ENCODE measurements at places on chromosomes 11 and 22.

GRCh38 chr11:97995874-97996273 lies 1024.9 kb upstream of the CNTN5 start:
- DNase-seq, result no peak

DNA sequence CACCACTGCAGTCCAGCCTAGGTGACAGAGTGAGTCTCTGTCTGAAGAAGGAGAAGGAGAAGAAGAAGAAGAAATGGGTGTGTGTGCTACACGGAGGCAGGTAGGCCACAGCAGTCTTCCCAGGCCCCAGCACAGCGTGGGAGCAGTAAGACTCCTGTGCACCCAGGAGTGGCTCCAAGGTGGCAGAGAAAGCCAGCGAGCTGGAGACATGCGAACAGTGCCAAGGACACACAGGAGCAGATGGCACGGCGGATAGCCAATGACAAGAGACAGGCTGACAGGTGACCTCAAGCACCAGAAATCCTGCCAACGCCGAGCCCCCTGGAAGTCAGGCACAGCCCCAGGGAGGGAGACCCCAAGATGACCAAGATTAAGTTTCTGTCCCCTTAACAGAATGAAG lies 9.0 kb upstream of the SCGB1A1 start:
- DNase-seq, result no peak

- DNase-seq, result no peak
Observed at GRCh38 chr22:28902490-28902889, 19.1 kb downstream of the ZNRF3 start.

- DNase-seq, result no peak
Observed at GRCh38 chr11:77379253-77379652, 77.8 kb upstream of the GDPD4 start.

DNA sequence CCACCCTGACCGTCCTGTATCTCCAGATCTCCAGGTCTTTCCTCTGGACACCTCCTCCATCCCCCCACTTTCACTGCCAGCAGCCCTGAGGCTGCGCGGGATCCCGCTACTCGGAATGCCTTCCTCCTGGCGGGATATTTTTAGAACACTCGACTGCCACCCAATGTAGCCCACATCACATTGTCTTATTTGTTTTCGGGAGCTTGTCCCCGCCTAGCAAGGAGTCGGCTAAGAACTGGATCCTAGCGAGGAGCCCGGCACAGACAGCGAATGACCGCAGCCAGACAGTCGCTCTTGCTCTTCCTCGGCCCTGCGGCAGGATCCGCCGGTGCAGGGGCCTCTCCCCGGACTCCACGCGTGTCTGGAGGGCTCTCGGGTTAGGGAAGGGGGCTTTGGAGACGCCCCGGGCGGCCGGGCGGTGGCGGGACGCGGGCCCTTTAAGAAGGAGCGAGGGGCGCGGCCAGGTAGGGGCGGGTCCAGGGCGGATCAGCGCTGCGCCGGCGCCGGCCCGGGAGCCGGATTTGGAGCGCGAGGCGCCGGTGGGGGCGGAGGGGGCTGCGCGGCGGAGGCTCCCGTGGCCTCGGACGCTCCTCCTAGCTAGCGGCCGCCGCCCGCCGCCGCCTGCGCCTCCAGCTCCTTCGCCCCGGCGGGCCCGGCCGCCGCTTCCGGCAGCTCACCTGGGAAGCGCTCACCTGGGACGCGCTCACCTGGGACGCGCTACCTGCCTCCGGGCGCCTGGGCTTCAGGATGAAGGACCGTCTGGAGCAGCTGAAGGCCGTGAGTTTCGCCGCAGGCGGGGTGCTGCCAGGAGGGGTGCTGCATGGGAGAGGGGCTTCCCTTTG lies at the start of gene STX3:
Gene STX3, plus strand, starts transcription at position 518 of the 842 bp plus-strand sequence. Its CDS starts 230 bp downstream, at position 748.
- DNase-seq, result peak; percentile 67

- no peak for DNase-seq
Observed at GRCh38 chr22:42862045-42862734, 5.1 kb upstream of the ARFGAP3 start.

DNA sequence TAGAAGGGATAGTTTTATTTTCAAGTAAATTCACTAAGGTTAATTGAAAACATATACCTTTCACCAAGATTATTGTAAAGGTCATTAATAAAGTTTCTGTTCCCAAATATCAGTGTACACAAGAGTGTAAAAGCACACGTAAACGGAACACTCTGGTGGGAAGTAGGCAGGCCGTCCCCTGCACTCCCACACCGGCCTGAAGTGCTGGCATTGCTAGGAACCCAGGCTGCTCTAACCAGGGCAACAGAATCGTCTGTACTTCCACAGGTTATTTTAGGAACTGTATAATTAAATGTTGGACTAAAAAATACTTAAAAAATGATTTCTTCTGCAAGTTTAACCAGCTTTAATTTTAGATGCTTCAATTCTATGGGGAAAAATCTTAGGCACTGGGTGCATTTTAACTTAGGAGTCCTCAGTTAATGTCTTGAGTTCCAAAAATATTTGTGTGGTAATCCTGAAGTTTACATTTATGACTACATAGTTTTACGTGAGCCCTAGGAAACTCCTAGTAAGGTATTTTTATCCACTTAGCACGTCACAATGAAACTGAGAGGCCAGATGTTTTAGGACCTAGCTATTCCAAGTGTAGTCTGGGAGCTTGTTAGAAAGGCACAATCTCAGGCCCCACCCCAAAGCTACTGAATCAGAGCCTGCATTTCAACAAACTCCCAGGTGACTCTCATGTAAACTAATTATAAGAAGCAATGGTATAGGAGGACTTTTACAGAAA lies 31.2 kb downstream of the KMT5B start:
- no peak for DNase-seq

DNA sequence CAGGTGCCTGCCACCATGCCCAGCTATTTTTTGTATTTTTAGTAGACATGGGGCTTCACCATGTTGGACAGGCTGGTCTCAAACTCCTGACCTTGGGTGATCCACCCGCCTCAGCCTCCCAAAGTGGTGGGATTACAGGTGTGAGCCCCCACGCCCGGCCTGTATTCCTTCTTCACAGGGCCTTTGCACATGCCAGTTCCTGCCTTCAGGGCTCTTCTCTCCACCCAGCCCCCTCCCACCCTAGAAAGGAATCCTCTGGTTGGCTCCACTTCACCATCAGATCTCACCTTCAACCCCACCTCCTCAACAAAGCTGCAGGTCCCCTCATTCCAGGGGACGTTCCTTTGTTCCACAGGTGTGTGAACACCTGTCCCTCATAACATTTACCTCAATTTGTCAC lies 2.0 kb downstream of the POLR3H start:
- DNase-seq, result no peak

- peak; percentile 98 for DNase-seq
Observed at GRCh38 chr22:24402460-24403192, 24.8 kb upstream of the ADORA2A start.

- peak; percentile 27 for DNase-seq
Observed at GRCh38 chr22:31871480-31871879, 72.9 kb upstream of the YWHAH start.

GRCh38 chr11:117620086-117620485 lies 176.9 kb downstream of the DSCAML1 start:
- peak; percentile 13 for DNase-seq

- DNase-seq, result peak; percentile 13
Observed at GRCh38 chr22:50201191-50202129, 649 bp downstream of the SELENOO start.

GRCh38 chr11:32213223-32213622 lies 122.3 kb downstream of the RCN1 start:
- DNase-seq, result no peak

DNA sequence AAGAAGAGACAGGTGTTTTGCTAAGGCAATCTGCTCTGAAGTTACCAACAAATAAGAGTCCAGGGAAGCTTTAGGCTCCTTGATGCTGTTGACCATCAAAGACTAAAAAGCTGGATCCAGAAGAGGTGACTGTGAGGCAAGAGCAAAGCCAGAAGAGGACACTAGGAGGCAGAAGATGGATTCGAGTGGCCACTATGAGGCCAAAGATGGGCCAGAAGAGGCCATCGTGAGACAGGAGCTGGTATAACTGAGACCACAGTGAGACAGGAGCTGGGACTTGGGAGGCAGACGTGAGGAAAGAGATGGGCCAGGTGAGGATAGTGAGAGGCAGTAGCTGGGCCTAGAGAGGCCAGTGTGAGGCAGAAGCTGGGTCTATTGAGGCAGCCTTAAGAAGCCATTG lies 37.7 kb downstream of the OR4C45 start:
- DNase-seq, result no peak

- peak; percentile 36 for DNase-seq
Observed at GRCh38 chr11:124934862-124935547, 842 bp downstream of the HEPACAM start.

DNA sequence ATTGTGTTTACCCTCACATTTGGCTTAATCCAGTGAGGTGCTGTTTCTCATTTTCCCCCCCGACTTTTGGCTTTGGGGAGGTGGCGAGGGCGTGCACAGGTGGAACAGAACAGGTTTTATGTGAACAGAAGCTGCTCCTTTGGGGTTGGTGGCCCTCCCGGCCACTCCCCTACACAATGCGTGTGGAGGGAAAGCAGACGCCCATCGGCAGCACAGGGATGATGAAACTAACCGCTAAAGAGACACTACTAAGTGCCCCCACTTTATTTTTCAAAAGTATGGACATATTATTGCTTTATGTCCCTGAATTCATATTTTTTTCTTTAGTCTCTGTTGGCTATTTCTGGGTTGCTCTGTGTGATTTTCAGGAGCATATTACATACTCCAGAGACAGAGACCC lies 160.9 kb downstream of the ENTHD1 start:
- no peak for DNase-seq

- DNase-seq, result no peak
Observed at GRCh38 chr11:134797411-134798089, 385.5 kb upstream of the B3GAT1 start.

DNA sequence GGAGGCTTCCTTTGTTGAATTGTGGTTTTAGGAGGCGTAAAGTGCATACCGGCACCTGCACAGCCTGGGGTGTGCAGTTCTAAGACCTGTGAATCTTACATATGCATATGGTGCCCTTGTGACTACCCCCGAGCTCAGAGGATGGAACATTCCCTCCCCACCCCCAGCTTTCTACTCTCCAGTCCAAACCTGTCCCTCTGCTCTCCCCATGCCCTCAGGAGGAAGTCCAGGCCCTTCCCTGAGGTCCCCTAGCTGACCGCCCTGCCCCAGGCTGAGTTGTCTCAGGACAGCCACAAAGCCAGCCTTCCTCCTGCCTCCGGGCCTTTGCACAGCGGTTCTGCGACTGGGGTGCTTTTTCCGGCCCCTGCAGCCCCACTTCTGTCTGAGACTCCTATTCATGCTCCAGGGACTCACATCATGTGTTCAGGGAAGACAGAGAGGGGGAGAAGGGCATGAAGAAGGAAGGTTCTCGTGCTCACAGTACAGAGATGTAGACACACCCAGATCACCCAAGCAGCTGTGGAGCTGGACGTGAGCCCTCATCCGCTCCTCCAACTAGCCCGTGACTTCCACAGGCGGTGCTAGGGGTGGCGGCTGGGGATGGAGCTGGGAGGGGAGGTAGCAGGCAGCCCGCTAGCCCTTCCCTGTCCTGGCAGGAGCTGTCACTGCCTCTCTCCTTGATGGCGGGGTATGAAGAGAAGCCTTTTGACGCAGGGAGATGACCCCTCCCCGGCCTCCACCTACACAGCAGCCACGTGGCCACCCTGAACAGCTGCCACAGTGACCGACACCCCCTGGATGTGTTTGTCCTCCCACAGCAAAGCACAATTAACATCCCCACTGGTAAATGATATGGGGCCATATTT lies 50.8 kb downstream of the FLRT1 start:
- DNase-seq, result no peak

DNA sequence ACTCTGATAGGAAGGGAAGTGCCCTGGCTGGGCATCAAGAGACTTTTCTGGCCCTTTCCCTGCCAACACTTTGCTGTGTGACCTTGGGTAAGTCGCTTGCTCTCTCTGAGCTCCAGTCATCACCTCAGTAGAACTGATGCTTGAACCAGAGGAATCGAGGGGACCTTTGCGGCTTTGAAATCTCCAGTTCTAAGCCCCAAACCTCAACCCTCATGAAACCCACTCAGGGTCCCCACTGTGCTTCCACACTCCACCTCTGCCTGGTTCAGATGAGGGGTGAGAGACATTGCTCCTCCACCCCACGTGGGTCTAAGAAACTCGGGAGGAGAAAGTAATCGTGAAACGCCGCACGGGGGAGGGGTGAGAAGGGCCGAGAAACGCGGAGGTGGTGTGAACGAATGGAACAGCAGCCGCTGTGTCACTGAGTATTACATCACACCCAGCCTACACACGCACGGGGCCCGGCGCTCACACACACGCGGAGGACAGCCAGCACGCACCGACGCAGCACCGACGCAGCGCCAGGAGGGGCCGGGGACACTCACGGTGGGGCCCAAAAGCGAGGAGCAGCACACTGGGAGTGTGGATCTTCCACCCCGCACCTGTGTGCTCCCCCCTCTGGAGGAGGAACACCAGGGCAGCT lies 4.3 kb downstream of the RTN4RL2 start:
- peak; percentile 48 for DNase-seq

DNA sequence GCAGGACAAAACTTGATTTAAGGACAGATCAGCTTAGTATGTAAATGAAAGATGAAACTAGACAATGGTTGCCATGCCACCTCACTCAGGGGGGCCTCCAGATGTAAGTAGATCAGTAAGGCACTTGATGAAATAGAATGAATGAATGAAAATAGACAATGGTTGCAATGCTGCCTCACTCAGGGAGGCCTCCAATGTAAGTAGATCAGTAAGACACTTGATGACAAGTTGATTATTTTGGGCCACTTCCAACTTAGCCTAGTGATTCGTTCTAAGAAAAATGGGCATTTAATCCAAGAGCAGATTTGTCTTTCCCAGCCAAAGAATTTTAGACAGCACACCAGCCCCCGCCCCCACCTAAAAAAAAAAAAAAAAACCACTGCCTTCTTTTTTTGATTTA lies 19.2 kb upstream of the SLC5A12 start:
- DNase-seq, result no peak

GRCh38 chr22:42990131-42990838 lies 24.7 kb downstream of the PACSIN2 start:
- DNase-seq, result peak; percentile 87

GRCh38 chr11:69242266-69242920 lies 51.6 kb upstream of the MYEOV start:
- DNase-seq, result peak; percentile 51

DNA sequence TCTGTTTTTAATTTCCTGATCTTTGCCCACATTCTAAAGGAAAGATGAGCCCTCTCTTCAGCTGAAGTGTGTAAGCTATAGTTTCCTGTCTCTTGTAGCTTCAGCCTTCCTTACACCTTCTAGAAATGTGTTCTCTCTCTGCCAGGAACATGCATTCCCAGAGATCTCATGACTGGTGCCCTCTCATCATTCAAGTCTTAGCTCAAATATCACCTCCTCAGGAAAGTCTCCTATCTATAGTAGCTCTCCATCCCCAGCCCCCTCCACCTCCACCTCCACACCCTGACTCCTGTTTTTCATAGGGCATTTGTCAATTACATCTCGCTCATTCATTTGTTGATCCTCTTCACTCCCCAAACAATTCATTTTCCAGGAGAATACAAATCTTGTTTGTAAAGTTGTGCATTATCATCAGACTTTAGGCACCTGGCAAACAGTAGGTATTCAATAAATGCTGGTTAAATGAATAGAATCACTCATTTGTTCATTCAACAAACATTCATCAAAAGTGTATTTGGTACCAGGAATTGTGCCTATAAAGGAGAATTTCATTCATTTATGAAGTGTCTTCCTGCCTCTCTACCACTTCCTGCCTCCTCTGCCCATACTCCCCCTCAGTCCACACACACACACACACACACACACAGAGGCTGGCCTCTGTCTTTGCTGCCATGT lies 160.3 kb downstream of the BBOX1 start:
- no peak for DNase-seq

- peak; percentile 4 for DNase-seq
Observed at GRCh38 chr11:110818032-110818687, 105.9 kb upstream of the ARHGAP20 start.

All from inflammatory macrophage treated with lipopolysaccharide for 4 hours (primary cell).